ENCODE measurements at places on chromosomes 11 and 22.

- no peak for DNase-seq
Measured at GRCh38 chr22:46754110-46754799, 8.2 kb upstream of the TBC1D22A start.

GRCh38 chr11:121703201-121703600 lies 250.4 kb upstream of the SORL1-AS1 start:
- DNase-seq: no peak

DNA sequence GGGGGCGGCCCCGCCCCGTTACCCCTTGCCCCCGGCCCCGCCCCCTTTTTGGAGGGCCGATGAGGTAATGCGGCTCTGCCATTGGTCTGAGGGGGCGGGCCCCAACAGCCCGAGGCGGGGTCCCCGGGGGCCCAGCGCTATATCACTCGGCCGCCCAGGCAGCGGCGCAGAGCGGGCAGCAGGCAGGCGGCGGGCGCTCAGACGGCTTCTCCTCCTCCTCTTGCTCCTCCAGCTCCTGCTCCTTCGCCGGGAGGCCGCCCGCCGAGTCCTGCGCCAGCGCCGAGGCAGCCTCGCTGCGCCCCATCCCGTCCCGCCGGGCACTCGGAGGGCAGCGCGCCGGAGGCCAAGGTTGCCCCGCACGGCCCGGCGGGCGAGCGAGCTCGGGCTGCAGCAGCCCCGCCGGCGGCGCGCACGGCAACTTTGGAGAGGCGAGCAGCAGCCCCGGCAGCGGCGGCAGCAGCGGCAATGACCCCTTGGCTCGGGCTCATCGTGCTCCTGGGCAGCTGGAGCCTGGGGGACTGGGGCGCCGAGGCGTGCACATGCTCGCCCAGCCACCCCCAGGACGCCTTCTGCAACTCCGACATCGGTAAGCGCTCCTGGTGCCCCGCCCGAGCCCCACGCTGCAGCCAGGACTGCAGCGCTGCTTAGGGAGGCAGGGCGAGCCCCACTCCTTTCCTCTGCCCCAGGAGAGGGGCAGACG lies at the start of gene TIMP3:
Gene TIMP3, plus strand, starts transcription at position 169 of the 700 bp plus-strand sequence. Its CDS starts 297 bp downstream, at position 466.
- DNase-seq: no peak

- no peak for DNase-seq
Measured at GRCh38 chr11:126452241-126453101, 97.0 kb downstream of the ST3GAL4 start.

DNA sequence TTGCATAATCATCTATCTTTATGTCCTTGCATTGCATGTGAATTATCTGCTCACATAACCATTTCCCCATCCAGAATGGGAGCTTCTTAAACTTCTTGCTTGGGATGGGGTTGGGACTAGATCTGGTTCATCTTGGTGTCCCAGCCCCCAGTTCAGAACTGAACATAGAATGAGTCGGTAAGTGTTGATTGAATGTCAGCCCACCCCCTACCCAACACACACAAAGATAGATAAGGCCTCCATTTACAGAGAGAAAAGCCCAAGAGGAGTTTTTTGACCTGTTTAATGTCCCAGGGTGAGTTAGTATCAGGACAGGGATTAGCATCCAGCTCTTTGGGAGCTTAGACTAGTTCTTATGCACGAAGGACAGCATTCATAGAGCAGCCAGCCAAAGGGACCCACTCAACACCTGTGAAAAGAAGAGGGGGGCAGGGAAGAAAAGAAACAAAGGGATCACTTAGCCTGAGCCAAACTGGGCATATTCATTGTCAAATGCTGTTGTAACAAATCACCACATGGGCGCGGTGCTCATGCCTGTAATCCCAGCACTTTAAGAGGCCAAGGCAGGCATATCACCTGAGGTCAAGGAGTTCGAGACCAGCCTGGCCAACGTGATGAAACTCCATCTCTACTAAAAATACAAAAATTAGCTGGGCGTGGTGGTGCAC lies 57.4 kb downstream of the CHRDL2 start:
- DNase-seq: peak; percentile 30

- no peak for DNase-seq
Measured at GRCh38 chr11:65366340-65366773, 11.8 kb downstream of the TIGD3 start.

GRCh38 chr22:22929381-22930221 lies 42.0 kb downstream of the IGLL5 start:
- no peak for DNase-seq

DNA sequence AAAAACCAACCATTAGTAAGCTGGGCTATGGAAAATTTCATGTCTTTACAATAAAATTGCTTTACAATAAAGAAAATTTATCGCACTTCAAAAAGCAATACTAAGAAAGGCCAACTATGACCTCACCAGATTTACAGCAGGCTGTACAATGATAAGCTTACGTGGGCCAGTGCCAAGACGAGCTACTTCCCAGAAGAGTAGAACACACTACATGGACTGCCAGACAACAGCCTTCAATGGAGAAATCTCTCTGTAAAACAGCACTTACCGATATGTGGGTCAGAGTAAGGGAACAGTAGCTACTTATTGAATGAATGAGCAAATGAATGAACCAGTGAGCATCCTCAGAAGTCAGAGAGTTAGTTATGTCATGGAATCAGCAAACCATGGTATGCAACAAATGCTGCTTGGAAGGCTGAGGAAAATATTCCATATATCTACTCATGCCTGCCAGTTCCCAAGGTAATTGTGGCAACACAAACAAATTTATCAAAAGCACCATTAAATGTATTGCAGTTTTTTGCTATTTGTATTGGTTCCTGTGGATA lies 74.4 kb downstream of the SLC36A4 start:
- DNase-seq: no peak

- DNase-seq: no peak
Measured at GRCh38 chr22:28574159-28574788, 105.4 kb downstream of the TTC28 start.

DNA sequence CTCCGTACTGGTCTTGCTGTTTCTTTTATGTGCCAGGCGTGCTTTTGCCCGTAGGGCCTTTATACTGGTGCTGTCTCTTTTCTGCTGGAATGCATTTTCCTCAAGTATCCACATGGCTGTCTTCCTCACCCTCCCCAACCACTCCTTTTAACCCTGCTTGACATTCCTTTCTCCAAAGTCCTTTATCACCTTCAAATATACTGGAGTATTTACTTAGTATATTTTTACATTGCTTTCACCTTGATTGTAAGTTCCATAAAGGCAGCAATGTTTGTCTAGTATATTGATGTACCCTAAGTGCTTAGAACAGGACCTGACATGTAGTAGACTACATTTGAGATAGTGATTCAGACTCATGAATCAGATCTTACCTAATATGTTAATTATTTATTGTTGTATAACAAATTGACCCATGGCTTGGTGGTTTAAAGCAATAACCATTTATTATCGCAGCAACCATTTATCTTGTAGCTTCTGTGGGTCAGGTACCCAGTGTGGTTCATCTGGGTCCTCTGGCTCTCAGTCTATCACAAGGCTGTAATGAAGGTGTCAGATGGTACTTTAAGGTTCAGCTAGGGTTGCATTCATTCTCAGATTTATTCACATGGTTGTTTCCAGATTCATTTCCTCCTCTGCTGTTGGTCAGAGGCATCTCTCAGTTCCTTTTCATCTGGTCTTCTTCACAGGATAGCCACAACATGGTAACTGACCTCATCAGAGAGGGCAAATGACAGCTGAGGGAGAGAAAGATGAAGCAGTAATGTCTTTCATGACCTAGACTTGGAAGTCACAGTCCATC lies 34.2 kb downstream of the DDX10 start:
- DNase-seq: no peak

GRCh38 chr11:91272089-91272488 lies 952.5 kb upstream of the FAT3 start:
- DNase-seq: no peak

- no peak for DNase-seq
Measured at GRCh38 chr11:62879235-62879978, 1.3 kb upstream of the SLC3A2 start.

GRCh38 chr11:72848846-72849466 lies 34.7 kb downstream of the ATG16L2 start:
- DNase-seq: no peak

GRCh38 chr11:32343325-32344008 lies 91.9 kb downstream of the WT1 start:
- no peak for DNase-seq

DNA sequence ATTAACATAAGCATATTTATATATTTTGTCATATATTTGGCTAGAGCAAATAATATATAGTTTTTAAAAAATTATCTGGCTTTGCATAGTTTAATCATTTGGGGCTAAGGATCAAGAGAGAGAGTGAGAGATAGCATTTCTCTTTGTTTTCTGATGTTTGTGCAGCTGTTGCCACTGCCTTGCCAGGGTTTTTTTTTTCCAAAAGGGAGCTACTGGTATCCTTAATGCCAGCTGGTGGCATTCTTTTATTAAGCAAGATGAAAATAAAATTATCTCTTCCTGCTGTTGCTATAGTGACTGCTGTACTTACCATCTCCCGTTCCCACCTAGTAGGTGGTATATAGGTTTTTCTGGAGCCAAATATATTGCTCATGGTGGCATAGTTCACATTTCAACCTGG lies 793.3 kb upstream of the ARHGAP42 start:
- no peak for DNase-seq

DNA sequence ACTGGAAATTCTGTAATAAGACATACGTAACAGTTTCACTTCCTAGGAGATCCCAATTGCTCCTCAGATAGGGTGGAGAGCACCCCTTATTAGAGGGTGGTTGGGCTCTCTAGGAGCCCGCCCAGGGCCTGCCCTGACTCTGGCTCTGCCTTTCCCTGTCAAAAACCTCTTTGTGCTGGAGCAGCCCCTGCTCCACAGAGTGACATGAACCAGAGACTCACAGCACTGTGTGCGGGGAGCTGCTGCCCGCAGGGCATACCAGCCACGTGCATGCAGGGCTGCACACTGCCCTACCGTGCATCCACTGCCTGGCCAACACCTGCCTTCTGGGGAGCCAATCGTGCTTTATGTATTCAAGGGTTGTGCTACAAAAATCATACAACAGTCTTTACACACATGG lies 24.3 kb downstream of the KCNQ1OT1 start:
- no peak for DNase-seq

- no peak for DNase-seq
Measured at GRCh38 chr22:44930711-44931035, 79.1 kb downstream of the PHF21B start.

DNA sequence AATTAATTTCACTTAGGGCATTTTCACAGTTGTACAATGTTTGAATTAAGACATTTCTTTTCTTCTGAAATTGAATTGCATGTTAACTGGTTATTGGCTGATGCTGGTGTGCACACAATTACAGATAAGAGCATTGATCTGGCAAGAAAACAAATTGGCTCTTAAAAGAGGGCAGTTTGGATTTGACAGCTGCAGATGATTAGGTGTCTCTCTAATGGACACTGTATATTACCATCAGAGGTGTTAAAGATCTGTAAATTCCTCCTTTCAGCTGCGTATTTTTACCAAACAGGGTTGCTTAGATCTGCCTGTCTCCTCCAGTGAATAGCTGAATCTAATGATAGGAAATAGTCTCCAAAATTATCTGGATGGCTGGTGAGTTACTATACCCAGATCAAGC lies 198.5 kb downstream of the BLID start:
- no peak for DNase-seq

GRCh38 chr11:46827995-46828394 lies 18.1 kb downstream of the CKAP5 start:
- DNase-seq: no peak

DNA sequence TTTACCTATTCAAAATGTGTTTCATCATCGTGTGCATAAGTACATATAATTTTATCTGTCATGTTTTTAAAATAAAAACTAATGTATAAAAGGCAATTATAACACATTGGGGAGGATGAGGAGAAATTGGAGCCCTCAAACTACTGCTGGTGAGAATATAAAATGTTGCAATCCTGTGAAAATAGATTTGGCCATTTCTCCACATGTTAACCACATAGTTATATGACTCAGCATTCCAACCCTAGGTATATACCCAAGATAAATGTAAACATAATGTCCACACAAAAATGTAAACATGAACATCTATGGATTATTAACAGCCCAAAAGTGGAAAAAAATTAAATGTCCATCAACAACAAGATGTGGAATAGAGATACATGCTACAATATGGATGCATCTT lies 928.0 kb upstream of the FAT3 start:
- no peak for DNase-seq

- DNase-seq: peak; percentile 81
Measured at GRCh38 chr22:30245985-30246813, at the start of gene LIF. Gene LIF (minus strand): TSS chr22:30246759. CDS start chr22:30246695, 64 bp downstream.

GRCh38 chr11:4677948-4678347 lies 19.7 kb downstream of the OR51E2 start:
- DNase-seq: no peak

GRCh38 chr11:120662071-120662676 lies 150.6 kb downstream of the GRIK4 start:
- DNase-seq: no peak

GRCh38 chr11:66951927-66952337 lies 6.3 kb downstream of the PC start:
- no peak for DNase-seq

GRCh38 chr22:43183496-43184277 lies 3.2 kb downstream of the TTLL12 start:
- DNase-seq: no peak

GRCh38 chr11:105081412-105082150 lies 36.4 kb upstream of the CARD16 start:
- DNase-seq: no peak

- DNase-seq: no peak
Measured at GRCh38 chr11:2374456-2375201, 2.5 kb upstream of the CD81 start.

DNA sequence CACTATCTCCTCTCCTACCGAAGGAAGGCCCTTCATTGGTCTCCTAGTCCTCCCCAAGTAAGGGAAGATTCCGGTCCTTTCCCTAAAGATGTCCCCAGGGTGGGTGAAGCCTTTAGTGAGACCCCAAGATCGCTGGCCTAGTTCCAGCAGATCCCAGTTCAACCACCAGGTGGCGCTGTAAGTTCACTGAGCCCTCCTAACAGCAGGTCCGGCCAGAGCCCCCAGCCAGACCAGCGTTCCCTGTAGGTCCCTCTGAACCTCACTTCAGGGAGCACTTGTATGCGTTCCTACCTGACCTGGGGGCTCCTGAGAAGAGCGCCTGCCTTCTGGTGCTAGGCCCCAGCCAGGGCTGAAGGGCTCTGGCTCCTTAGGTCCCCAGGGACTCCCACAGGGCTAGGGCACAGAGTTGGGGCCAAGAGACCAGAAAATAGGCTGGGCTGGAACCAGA lies 38.1 kb downstream of the LMO1 start:
- peak; percentile 90 for DNase-seq

DNA sequence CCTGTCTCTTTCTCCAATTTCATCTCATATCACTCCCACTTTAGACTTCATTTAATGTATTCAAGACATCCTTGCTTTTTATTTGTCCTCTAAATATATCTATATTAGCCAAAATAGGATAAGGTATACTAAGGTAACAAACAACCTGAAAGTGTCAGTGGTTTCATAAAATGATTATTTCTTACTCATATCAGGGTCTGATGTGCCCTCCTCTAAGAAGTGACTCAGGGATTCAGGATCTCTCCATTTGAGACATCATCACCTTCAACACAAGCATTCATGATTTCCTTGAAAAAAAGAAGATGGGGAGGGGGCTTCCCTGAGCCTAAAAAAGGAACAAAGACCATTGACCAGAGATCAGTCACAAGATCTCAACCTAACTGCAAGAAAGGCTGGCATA lies 131.4 kb upstream of the POU2AF2 start:
- no peak for DNase-seq

GRCh38 chr11:32438866-32439489 lies 3.6 kb upstream of the WT1 start:
- DNase-seq: no peak

- DNase-seq: no peak
Measured at GRCh38 chr22:41127451-41127850, 35.1 kb downstream of the EP300 start.
